H1 (cell line): ENCODE measurements at places on chromosomes 11 and 22.

GRCh38 chr22:20408891-20409290 is 14.9 kb downstream of the ZNF74 start:
- DNase-seq, result no peak

DNA sequence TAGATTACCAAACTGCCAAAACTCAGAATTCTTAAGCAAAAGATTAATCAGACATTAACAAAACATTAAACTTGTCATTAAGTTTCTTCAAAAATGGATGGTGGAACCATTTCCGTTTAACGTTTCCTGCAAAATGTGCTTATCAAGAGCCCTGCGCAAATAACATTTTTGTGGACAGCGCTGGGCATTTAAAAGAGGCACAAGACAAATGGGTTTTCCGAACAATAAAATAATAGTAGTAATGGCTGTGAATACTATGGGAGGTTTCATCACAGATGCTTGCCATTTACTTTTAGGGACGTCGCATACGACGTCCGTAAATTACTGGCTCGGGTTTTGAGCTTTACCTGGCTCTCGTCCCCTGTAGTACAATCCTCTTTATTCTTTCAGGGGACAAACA is 1.1 kb downstream of the NPAT start:
- no peak for DNase-seq

GRCh38 chr22:24727218-24727851 is 47.2 kb downstream of the PIWIL3 start:
- no peak for DNase-seq

GRCh38 chr11:131544591-131544990 is 174.2 kb downstream of the NTM start:
- DNase-seq, result peak; percentile 19

DNA sequence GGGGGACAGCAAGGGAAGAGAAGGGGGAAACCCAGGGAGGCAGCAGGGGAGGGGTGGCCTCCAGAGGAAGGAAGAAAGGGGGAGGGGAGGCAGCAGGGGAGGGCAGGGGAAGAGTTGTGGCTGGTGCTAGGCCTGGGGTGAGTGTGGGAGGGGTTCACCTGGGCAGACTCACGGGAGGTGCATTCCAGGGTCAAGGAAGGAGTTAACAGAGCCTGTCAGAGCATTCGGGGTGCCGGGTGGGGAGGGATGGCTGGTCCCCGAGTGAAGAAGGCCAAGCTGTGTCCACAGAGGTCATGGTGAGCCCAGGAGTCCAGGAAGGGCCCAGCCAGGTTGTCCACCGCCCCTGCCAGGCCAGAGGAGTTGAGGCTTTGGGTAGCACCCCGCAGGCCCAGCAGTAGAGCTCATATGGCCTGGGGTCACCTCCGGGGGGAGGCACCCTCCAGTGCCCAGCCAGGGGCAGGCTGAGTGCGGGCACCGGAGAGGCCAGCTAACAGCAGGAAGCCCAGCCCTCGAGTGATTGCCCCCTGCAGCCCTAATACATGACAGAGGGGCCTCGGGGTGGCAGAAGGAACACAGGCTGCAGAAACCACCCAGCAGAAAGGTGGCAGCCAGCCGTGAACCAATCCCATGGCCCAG is 31.1 kb upstream of the PPARA start:
- DNase-seq, result no peak

- no peak for DNase-seq
Measured at GRCh38 chr22:43094085-43094484, 4.9 kb upstream of the TTLL1 start.

DNA sequence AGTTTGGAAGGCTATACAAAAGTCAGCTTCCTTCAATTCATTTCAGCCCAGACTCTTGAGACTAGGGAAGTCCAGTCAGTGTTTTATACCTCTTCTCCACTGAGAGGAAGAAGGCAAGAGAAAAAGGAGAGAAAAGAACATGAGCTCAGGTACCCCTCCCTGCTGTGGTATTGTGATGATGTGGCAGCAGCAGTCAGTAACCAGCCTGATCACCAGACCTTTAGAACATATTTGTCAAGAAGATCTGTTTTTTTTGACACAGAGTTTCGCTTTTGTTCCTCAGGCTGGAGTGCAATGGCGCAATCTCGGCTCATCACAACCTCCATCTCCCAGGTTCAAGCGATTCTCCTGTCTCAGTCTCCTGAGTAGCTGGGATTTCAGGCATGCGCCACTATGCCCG is 21.2 kb upstream of the RPS13 start:
- no peak for DNase-seq

DNA sequence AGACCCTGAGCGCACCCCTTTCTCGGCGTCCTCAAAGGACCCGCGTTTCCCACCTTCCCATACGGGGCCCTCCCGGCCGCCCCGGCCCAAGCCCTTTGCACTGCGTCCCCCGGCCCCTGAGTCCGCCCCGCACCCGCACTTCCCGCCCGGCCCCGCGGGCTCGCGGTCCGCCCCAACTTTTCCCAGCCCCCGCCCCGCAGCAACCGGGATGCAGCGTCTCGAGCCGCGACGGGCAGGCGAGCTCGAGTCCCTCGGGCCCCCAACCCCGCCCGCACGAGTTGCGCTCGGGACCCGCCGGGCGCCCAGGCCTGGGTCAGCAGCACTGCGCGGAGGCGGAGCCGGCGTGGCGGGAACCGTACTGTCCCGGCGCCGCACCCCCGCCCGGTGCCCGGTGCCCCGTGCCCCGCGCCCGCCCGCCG is 371 bp downstream of the SMCO4 start:
- DNase-seq, result no peak

DNA sequence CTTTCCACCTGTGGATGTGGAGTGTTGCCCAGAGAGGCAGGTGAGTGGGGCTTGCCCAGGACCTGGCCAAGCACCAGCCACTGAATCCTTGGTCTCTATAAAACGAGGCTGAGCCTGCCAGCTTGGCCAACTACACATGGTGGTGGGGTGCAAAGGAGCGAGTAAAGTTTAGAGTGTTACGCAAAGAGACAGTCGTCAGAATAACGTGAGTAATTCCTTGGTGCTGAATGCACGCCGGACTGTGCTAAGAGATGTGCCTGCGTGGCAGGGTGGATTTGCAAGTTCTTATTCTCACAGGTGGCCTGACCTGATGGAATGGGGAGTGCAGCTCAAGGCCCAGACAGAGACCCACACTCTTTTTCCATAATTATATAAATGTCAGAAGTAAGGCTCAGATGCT is 88.6 kb upstream of the B3GAT1 start:
- no peak for DNase-seq

DNA sequence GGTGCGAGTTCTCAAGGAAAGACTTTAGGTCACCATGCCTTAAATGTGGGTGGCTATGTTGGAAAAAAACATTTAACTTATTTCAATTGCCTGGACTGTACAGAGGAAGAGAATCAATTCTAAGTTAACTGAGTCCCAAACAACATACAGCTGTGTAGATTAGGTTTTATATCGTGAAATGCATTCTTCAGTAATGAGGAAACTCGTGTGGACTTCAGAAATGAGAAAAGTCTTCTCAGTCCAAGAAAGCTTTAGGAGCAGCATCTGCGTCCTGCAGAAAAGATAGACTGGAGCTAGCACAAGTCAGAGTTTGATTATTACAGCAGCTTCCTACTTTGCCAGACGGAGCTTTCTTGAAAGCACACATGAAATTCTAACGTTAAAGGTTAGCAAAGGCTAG is 673.0 kb downstream of the OPCML start:
- no peak for DNase-seq

DNA sequence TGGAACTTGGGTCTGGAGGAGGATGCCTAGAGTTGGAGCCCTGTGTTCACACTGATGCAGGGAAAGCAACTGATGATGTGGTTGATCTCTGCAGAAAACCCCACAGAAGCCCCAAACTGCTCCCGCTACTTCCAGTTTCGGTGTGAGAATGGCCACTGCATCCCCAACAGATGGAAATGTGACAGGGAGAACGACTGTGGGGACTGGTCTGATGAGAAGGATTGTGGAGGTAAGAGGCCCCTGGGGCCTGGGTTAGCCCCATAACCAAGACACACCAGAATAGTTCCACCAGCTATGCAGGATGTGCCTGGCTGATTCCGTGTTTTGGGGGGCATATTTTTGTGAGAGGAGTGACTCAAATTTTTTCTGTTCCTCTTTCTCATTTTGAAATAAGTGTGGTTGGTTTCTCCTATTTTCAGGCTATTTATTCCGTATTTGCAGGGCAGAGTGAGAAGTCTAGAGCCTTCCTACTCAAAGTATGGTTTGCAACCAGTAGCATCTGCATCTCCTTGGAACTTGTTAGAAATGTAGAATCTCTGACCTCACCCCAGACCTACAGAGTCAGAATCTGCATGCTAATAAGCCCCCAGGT is 137.3 kb upstream of the SORL1-AS1 start:
- no peak for DNase-seq

GRCh38 chr22:38350444-38351359 is 33.5 kb upstream of the CSNK1E start:
- no peak for DNase-seq

GRCh38 chr22:43136255-43136654 is 6.9 kb downstream of the MCAT start:
- DNase-seq, result no peak

- DNase-seq, result peak; percentile 64
Measured at GRCh38 chr11:132158091-132158490, 787.7 kb downstream of the NTM start.

DNA sequence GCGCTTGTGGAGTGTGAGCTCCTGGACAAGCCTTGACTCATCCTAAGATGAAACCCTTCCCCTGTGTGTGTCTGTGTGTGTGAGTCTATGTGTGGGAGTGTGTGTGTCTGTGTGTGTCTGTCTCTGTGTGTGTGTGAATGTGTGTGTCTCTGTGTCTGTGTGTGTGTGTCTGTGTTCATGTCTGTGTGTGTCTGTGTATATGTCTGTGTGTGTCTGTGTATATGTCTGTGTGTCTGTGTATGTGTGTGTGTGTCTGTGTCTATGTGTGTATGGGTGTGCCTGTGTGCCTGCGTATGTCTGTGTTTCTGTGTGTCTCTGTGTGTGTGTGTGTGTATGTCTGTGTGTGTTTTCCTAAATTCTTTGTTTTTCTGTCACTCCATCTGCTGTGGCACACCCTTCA is 48.7 kb downstream of the RPS6KA4 start:
- DNase-seq, result no peak

- no peak for DNase-seq
Measured at GRCh38 chr11:109405671-109406070, 16.3 kb upstream of the C11orf87 start.

- no peak for DNase-seq
Measured at GRCh38 chr11:95641495-95641894, 148.1 kb downstream of the FAM76B start.

DNA sequence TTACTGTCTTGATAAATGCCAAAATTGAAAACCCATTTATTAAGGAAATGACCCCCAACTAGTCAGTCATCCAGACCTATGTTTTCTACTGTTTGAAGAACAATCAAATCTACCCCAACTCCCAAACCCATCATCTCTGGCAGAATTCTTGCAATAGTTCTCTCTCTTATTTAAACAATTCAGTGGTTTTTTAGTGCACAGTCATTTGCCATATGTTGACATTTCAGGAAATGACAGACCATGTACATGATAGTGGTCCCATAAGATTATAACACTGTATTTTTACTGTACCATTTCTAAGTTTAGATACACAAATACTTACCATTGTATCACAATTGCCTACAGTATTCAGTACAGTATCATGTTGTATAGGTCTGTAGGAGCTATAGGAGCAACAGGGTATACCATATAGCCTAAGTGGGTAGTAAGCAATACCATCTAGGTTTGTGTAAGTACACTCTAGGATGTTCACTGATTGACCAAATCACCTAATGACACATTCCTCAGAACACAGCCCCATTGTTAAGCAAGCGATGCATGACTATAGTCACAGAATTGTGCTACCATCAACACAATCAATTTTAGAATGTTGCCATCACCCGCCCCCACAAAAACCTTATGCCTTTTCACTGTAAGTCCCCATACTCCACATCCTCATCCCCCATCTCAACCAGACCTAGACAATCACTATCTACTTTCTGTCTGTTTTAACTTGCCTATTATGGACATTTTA is 41.8 kb downstream of the MMP20 start:
- no peak for DNase-seq

- DNase-seq, result no peak
Measured at GRCh38 chr11:22577854-22578253, 47.8 kb downstream of the FANCF start.

- DNase-seq, result no peak
Measured at GRCh38 chr11:35372565-35373283, 46.6 kb downstream of the SLC1A2 start.

DNA sequence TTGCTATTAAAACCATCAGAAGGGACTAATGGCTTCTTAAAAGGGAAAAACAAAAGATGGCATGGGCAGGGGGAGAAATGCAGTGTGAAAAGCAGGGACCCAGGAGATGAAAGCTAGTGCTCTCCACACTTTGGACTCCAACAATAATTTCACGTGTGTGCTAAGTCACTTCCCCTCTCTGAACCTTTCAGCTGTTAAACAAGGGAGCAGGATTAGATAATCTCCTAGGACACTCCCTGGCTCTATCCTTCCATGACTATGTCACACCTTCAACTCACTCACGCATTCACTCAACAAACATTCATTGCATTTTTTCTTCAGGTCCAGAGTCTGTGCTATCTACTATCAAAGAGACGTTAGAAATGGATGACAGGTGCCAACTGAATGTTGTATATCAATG is 88.7 kb downstream of the SYN3 start:
- no peak for DNase-seq

DNA sequence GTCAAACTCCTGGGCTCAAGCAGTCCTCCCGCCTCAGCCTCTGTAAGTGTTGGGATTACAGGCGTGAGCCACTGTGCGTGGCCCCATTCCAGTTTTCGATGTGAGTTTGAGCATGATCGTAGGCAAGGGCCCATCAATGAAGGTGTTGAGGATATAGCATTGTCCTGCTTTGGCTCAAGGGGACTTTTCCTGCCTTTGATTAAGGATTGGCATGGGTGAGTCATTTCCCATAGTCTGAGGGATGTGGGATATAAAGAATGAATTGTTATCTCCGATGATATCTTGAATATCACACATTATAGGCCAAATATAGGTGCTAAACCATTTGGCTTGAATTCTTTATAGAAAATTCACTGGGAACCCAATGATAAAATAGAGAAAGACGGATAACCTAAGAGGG is 30.4 kb downstream of the STIM1 start:
- DNase-seq, result no peak

DNA sequence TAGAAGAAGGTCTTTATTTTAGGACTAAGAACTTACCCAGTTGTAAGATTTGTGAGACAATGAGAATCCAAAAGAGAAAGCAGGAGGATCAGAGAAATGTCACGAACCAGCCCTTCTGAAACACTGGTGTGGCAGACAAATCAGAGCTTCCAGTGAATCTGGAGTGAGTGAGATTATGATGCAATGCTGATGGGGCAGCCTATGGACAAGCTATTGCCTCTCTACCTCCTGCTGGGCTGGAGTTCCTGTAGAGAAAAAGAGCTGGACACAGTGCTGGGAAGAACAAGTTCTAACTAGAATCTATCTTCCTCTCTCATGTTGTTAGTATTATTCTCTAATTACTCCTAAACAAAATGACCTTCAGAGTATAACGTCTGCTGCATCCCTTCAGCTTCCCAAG is 12.0 kb upstream of the ANO3 start:
- DNase-seq, result no peak

DNA sequence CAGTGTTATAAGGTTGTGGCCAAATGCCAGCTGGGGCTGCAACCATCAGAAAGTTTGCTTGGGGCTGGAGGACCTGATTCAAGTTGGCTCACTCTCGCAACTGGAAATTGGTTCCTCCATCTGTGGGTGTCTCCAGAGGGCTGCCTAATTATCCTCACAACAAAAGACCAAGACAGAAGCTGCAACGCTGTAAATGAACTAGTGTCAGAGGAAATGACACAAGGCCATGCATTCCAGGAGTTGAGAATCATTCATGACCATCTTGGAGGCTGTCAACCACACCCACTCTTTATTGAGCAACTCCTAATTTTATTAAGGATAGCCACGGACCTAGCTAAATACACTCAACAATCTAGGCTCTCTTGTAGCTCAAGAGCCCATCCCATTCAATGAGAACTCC is 1060.8 kb downstream of the OPCML start:
- no peak for DNase-seq
